Thymus (tissue), 14 donors: ENCODE measurements at places on chromosomes 6 and 20.

- peak; percentile 65 for DNase-seq
Observed at GRCh38 chr6:129498950-129499842, 210.8 kb downstream of the ARHGAP18 start.

GRCh38 chr6:168782187-168782751, 341.3 kb downstream of the SMOC2 start:
- no peak for DNase-seq

- DNase-seq: no peak
Observed at GRCh38 chr6:29011276-29011734, 6.2 kb upstream of the ZNF311 start.

GRCh38 chr20:36644032-36644705, 1.8 kb downstream of the SLA2 start:
- DNase-seq: peak; percentile 60

DNA sequence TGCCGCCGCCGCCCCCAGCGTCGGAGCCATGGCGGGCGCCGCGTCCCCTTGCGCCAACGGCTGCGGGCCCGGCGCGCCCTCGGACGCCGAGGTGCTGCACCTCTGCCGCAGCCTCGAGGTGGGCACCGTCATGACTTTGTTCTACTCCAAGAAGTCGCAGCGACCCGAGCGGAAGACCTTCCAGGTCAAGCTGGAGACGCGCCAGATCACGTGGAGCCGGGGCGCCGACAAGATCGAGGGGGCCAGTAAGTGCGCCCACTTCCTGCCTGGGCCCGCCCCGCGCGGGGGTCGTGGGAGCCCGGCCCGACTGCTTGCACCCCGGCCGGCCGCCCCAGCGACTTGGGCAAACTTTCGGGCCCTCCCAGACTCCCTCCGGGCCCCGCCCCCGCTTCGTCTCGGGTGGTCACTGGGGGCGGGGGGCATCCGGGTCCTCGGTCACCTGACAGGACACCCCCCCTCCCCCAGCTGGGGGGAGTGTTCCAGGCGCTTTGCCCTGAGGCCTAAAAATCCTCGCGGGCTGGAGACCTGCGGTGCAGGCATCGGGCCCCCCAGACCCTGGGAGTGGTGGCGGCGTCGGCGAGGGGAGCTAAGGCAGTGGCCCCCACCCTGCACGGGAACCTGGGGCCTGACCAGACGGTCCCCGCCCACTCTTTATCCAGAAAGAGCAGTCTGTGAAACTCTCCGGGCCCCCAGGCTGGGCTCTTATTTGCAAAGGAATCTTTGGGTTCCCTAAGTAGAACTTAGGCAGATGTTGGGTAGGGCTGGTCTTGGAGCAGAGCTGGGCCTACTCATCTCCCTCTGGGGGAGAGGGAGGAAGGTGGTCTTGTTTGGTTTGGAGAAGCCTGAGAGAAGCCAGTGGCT, 501 bp downstream of the PLCG1 start:
- peak; percentile 70 for DNase-seq

DNA sequence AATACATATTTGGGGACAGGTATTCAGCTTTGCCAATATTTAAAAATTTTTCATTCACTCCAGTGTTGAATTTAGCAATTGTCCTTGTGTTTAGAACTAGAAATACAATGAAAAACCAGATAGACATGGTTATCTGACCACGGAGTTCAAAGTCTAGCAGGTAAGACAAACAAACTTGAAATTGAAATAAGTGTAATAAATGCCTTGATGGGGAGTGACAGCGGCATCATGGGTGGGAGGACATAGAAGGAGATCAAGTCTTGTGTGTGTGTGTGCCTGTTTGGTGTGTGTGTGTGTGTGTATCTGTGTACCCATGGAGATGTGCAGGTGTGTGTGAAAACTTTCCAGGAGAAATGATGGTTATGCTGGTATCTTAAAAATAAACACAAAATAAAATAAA, 750.0 kb upstream of the CITED2 start:
- no peak for DNase-seq

- DNase-seq: peak; percentile 41
Observed at GRCh38 chr6:43509984-43510826, at the start of gene LRRC73. Gene LRRC73 (minus strand): TSS chr6:43510346. CDS start chr6:43509785, 561 bp downstream.

GRCh38 chr20:24359321-24360027, 110.0 kb upstream of the SYNDIG1 start:
- no peak for DNase-seq

- no peak for DNase-seq
Observed at GRCh38 chr6:132359886-132360285, 41.4 kb downstream of the MOXD1 start.

DNA sequence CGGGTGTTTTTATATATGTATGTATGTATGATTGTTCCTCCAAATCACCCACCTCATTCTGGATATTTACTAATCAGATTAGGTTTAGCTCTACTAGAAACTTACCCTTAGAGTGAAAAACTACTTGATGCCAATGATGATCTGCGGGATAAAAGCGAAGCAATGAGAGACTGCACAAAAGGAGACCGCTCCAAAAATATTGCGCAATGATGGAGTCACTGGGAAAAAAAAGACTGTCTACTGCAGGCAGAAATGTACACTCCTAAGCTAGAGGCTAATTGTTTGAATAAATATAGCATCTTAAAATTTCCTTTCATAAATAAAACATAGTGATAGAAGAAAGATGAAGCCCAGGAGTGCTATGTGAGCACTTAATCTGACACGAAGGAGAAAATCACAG, 7.3 kb downstream of the RAB32 start:
- no peak for DNase-seq

GRCh38 chr6:27138837-27139755, 108.4 kb upstream of the PRSS16 start:
- DNase-seq: peak; percentile 84

DNA sequence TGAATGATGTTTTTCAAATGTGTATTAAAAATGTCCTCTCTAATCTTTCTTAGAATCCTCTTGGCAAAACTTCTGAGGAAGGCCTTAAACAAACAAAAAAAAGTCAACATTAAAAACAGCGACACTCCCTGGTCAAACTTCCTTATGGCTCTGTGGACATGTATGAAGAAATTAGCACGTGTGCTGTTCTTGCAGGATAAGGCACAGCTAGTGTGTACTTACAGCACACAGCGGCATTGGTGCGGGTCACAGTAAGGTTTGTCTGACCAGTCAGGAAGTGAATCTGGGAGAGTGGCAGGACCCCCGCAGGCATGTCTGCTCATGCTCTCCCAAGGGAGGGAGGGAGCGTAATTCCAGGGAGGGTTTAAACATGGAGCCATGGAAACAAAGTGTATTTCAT, 38.8 kb downstream of the SLC22A1 start:
- DNase-seq: no peak

- DNase-seq: no peak
Observed at GRCh38 chr6:140485740-140486449, 1111.4 kb upstream of the CITED2 start.

DNA sequence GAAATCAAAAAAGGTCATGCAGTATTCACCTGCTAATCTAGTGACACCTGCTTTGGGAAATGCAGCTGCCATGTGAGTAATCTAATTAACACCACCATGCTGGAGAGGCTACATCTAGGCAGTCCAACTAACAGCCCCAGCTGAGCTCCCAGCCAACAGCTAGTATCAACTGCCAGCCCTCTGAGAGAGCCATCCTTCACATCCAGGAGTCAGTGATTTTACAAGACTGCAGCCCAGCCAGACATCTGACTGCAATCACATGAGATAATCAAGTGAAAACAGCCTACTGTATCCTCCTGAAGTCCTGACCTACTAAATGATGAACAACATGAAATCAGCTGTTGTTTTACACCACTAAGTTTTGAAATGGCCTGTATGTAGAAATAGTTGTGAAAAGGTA, 298.4 kb downstream of the TRDN start:
- no peak for DNase-seq

DNA sequence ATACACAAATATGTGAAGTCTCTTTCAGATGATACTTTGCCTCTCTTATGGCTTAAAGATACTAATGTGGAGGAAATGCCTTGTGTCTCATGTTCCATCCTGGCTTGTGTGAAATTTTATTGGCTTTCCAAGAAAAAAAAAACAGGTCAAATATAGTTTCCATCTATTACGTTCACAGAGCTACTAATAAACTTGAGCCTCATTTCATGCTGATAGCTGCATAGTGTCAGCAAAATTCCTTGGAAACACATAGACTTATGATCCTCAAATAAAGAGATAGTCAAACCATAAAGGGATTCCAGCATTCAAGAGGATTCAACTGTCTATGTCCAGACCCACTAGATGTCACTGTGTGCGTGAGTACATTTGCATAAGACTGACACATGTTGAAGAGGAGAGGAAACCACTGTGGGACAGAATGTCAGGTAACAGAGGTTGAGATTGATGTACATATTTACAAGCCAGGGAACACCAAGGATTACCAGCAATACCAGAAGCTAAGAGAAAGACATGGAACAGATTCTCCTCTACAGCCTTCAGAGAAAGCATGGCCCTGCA, 266.6 kb downstream of the COL12A1 start:
- DNase-seq: no peak

- DNase-seq: peak; percentile 1
Observed at GRCh38 chr6:140671926-140672325, 1297.5 kb upstream of the CITED2 start.

DNA sequence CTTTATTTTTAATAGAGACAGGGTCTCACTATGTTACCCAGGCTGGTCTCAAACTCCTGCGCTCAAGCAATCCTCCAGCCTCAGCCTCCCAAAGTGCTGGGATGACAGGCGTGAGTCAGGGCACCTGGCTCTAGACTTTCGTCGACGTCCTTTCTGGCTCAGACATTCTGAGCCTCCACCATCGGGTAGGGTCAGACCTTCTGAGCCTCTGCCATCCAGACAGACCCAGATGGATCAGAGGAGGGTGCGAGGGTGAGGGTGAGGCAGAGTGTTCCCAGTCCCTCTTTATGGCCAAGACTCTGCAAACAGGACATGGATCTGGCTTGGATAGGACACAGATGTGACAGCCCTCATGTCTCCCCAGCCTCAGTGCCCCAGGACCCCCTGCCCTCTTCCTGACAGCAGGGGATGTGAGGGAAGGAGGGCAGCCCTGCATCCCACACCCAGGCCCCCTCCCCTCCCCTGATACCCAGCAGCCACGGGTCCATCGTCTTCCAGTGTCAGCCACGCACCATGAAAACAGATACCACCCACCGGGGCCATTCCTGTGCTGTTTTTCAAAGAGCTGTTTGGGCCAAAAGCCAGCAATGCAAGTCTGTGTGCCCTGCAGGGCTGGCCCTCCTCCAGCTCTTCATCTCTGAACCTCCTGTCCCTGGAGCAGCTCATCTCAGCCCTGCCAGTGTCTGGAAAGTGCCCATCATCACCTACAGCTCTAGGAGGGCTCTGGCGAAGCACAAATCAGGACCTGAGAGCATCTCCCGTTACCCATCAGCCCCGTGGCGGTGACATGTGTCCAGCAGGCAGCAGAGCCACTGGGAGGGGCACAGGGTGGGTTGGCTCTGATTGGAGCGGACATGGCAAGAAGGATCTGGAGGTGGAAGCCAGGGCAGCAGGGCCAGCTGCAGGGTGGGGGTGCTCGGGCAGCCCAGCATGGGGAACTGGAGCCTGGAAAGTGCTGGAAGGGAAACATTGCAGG, 208.4 kb downstream of the PREX1 start:
- DNase-seq: no peak

DNA sequence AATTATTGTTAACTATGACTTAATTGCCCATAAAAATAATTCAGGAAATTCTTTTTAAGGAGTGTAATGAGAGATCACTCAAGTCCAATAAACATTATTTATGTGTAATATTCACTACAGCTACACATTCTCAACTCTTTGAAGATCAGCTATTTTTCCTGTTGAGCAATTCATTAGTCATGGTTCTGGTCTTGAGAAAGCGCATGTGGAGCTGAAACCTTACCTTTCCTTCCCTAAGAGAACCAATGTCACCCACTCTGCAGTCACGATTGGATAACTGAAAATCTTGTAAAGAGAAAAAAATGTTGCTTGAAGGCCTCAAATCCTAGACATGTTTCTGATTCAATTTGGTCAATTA, 736.9 kb upstream of the MARCKS start:
- no peak for DNase-seq

DNA sequence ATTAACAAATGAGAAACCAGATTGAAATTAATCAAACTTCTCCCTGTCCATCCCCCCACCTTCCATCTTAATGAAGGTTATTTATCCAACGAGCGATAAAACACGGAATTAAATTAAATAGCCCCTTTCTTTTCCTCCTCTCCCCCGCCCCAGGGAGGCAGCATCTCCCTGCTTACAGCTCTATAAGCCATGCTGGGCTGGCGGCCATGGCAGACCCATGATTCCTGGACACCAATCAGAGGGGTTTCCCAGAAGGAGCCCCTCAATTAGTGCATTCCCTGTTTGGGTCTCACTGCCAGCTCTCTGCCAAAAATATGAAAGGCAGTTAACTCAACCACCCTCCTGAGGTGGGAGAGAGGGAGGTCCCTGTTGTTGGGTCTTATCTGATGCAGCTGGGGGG, 33.8 kb downstream of the GRM4 start:
- no peak for DNase-seq

DNA sequence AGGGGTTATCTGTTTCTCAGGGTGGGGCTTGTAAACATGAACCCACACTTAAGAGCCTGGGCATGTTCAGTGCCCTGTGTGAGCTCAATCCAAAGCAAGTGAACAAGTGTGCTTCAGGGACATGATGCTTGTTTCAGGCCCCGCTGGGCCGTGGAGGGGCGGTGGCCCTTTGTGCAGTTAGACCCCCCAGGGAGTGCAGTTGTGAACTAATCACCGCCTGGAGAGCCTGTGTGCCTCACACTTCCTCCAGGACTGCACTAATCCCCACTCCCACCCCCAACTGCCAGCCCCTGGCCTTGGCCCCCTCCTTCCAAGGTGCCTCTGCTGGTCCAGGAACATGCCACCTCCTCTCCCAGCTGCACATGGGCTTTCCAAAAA, 58.1 kb downstream of the RREB1 start:
- no peak for DNase-seq

GRCh38 chr6:135811644-135812526, 39.6 kb upstream of the PDE7B start:
- no peak for DNase-seq

- DNase-seq: no peak
Observed at GRCh38 chr6:125931733-125932450, 24.7 kb upstream of the HINT3 start.

DNA sequence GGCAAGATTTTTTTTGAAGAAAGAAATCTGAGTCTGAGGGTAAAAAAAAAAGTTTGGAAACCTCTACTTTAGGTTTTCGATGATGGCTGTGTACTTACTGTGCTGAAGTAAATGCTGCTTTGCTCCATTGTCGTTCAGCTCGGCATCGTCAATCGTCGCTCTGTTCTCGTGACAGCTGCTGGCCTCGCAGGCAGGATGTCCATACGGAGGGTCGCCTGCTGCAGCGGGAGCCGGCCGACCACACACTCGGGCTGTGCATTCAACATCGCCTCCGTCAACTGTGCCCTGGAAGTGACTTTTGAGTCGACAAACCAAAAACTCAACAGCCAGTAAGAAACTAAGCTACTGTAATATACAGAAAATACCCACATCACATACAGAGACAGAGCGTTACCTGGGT, 53.1 kb upstream of the SMOC2 start:
- DNase-seq: no peak
